A172 (cell line): ENCODE measurements at places on chromosomes 1 and 21. TPM values are rescaled to one million over a fixed set of nuclear protein-coding genes. Genes with fewer than 3 reads are reported as not detected.

CRNN gene
- not detected in 2 replicates for total RNA-seq

DNA sequence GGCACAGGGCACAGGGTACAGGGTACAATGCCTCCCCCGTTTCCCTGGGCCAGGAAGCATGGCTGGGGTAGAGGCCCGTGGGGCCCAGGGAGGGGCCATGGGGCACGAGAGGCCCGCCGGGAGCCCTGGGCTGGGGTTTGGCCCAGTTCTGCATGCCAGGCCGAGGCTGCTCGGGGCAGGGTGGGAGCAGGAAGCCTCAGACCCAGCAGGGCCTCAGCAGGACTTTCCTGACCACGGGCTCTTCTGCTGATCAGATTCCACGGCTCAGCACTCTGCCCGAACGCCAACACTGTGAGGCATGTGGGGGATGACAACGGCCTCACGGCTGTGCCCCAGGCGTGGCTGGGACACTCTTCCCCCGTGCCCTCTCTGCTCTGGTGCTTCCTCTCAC is 104.3 kb downstream of the NPHP4 start:
- DNase-seq = no peak

DNA sequence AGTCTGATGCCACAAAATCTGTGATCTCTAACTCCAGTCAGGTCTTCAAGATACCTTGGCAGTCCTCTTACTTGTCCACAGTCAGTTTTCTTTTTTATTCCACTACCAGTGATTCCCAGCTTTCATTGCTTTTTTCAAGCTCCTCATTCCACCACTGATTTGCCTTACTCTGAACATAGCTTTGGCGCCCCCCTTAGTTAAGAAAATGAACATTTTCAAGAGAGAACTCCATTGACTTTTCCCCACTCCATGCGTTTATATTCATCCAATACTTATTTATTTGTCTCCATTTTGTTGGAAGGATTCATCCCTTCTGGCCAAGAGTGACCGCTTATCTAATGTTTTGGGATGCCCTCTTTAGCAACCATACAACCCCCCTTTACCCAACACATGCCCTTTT is 33.9 kb upstream of the IPO9 start:
- peak; percentile 34 for DNase-seq

- no peak for DNase-seq
These were observed 45.8 kb upstream of the KDM4A start for GRCh38 chr1:43604192-43604591.

DNA sequence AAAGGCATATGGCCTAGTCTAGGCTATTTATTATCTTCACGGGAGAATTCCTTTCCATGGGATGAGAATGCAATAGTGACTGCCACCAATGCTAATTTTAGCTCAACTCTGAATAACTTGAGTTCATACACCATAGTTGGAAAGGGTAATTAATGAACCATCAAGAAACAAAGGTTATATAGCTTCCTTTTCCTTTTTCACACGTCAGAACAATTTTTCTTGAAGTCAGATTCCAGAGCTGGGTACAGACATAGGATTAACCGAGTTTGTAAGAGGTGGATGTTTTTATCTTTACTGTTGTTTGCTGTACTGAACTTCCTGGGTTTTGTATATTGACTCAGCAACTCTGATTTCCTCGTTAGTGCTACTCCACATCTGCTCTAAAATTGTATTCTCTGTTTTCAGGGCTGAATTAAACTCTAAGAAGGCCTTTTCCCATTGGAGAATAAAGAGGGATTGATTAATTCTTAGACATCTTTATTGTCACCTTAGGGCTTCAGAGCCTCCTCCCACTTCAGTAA is 262.0 kb downstream of the NUF2 start:
- DNase-seq = no peak

- no peak for DNase-seq
These were observed 132.0 kb downstream of the MAP3K21 start for GRCh38 chr1:233459470-233459945.

DNA sequence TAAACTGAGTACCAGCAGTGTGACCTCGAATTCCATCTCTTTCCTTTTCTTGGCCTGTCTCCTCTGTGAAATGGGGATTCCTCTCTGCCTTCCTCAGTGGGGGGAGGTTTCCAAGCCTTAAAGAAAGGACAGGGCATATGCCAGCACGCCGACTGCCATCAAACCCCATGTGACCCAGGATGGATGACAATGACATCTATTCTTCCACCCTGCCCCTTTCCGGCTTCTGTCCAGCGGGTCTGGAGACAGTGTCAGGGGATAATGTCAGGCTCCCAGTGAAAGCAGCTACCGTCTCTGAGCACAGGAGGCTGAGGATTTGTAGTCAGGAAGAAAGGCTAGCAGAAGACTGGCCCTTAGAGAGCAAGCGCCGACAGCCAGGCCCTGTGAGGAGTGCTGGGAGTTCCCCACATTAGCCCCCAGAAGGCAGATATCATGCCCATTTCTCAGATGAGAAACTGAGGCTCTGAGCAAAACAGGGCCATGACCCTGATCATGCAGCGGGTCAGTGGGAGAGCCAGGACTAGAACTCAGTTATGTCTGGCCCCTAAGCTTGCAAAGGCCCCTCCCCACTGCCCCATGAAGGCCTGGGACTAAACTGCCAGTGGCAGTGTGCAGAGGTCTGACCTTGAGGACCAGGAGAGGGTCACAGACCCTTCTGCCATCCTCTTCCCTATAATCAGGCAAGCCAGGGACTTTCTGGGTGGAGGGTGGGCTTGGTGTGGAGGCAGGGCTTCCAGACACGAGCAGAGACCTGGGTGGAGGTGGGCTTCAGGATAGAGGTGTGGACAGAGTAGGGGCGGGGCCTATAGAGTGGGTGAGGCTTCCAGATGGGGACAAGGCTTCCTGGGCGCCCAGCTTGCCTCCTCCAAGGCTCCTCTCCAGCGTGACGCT is 30.1 kb downstream of the CDCA8 start:
- no peak for DNase-seq

GRCh38 chr1:52574594-52574993 is 21.7 kb upstream of the TUT4 start:
- peak; percentile 87 for DNase-seq

DNA sequence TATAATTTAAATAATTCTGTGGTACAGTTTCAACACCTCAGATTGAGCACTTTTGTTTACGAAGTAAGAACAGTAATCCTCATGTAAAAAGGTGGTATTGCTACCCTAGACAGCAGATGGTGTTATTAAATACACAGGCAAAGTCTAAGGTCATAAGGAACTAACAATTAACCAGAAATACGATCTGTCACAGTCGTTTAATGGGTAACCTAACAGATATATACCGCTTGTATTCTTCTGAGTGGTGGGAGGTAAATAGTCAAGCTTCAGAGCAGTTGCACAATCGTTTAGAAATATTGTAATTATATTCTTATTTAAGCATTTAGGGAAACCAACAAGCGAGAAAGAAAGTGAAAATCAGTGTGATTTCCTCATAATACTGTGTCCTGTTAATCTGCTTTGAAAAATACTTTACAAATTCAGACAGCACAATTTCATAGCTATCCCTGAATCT is 9.8 kb upstream of the IRF2BP2 start:
- DNase-seq = no peak

PLA2G2E gene
- total RNA-seq = not detected in 2 replicates

DNA sequence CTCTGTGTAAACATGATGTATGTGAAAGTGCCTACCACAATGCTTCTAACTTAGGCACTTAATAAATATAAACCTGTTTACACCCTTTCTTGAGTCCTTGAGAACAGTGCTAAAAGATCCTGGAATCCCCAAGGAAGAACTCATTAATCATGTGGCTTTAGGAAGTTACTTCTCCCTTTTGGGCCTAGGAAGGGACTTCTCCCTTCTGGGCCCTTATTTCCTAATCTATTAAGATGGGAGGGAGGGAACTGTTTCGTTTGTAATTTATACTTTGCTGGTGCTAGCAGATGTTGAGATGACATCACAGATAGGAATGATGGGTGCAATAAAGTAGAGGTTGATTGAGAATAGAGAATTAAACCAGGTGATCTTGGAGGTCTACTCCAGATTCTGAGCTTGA is 1.2 kb downstream of the BTF3L4 start:
- no peak for DNase-seq

DNA sequence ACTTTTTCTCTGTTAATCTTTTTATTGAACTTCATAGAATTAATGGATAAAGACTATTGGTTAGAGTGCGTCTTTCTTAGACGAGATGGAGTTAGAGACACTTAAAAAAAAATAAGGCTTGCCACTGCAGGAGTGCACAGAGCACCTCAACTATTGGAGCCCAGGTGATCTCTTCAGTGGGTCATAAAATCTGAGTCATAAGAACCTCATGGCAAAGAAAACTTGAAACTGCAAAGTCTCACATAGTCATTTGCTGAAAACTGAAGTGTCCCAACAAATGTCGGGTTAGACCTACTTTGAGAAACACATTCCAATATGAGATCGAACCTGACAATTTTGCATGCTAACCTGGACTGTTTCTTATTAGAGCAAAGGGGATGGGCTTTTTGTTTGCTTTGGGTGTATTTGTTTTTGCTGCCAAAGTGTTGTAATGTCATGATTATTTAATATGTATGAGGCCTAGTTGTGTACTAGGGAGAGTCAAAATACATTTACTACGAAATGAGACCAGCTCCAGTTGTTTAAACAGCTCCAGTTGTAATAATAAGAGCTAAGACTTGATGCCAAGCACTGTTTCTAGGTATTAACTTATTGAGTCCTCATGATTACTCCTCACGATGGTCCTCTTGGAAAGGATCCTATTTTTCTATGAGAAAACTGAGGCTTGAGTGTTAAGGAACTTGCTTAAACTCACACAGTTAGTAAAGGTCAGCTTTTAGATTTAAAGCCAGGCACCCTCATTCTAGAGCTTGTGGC is 65.1 kb downstream of the DDR2 start:
- no peak for DNase-seq

EVA1C gene
- total RNA-seq = 1.1 and 2.5 TPM in 2 replicates

COL8A2 gene
- total RNA-seq = 0.62 and 0.72 TPM in 2 replicates
